ENCODE measurements at places on chromosomes 5 and 9. TPM values are rescaled to one million over a fixed set of nuclear protein-coding genes. Genes with fewer than 3 reads are reported as not detected.

CSF1R gene
- polyA plus RNA-seq = 5.1 TPM

RASGRF2 gene
- 1.8 TPM for polyA plus RNA-seq

- no peaks in the 10 kb centered on the region for H3K4me1 ChIP-seq
- H3K27ac ChIP-seq = no peak overlapping the region
- DNase-seq = no peak
- no peak overlapping the region for H3K4me3 ChIP-seq
- H3K27me3 ChIP-seq = no peaks in the 10 kb centered on the region
Measured at GRCh38 chr5:168214071-168214470, 77.4 kb upstream of the WWC1 start.

GPRIN1 gene
- polyA plus RNA-seq = 3.9 TPM

TEK gene
- 2.0 TPM for polyA plus RNA-seq

PRLR gene
- polyA plus RNA-seq = 24.7 TPM

- no peaks in the 10 kb centered on the region for H3K4me1 ChIP-seq
- H3K4me3 ChIP-seq = no peak overlapping the region
- no peaks in the 10 kb centered on the region for H3K36me3 ChIP-seq
- H3K27ac ChIP-seq = no peak overlapping the region
Measured at GRCh38 chr9:36448017-36448416, 47.9 kb upstream of the RNF38 start.

DNA sequence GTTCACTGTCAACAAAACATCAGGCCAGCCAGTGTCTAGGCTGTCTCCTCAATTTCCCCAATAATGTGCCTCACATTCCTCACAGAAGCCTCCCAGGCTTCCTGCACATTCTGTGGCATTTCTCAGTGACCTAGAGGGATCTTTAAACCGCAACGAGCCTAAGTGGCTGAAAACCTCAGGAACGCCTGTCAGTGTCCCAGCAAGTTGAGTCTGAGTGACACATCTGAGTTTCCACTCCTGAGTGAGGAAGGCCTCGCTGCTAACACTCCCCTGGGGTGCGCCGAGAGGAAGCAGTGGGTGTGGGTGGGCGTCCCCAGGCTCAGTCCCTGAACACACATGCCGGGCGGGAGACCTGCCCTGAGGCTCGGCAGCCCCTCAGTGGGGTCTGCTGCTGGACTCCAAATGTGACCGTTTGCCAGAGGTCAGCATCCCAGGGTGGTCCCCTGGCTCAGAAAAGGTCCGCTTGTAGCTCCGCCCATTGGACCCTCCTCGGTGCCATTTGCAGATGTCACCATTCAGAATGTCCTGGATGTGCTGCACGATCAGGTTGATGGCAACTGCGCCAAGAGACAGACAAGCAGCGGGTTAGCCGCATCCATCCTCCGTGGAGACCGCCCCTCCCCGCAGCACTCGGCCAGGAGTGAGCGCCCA lies 6.3 kb downstream of the UCK1 start:
- DNase-seq = no peak
- no peak overlapping the region for H3K4me3 ChIP-seq
- peaks cover 4% of the 10 kb centered on the region for H3K4me1 ChIP-seq
- no peaks in the 10 kb centered on the region for H3K27me3 ChIP-seq
- H3K27ac ChIP-seq = no peak overlapping the region

EGFLAM gene
- polyA plus RNA-seq = 9.2 TPM

ZNF462 gene
- 8.6 TPM for polyA plus RNA-seq

DNA sequence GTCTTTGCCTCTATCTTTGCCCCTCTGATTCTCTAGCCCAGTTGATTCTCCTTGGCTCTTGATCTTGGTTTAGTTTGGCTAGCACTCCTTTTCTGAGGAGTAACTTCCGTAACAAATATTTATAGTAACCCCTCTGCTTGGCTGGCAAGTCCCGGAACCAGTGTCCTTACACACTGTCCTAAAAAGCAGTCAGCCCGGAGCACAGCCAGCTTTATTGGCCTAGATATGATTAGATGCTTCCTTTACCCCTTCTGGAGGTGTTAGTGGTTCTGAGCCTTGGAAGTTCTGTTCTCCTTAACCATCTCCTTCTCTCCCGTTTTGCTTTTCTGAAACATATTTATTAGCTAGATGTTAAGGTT lies 17.0 kb upstream of the MSMP start:
- no peaks in the 10 kb centered on the region for H3K36me3 ChIP-seq
- peak overlapping the region; percentile 51 for H3K27ac ChIP-seq
- H3K4me1 ChIP-seq = peaks cover 11% of the 10 kb centered on the region
- H3K27me3 ChIP-seq = no peaks in the 10 kb centered on the region
- no peak for DNase-seq

DNA sequence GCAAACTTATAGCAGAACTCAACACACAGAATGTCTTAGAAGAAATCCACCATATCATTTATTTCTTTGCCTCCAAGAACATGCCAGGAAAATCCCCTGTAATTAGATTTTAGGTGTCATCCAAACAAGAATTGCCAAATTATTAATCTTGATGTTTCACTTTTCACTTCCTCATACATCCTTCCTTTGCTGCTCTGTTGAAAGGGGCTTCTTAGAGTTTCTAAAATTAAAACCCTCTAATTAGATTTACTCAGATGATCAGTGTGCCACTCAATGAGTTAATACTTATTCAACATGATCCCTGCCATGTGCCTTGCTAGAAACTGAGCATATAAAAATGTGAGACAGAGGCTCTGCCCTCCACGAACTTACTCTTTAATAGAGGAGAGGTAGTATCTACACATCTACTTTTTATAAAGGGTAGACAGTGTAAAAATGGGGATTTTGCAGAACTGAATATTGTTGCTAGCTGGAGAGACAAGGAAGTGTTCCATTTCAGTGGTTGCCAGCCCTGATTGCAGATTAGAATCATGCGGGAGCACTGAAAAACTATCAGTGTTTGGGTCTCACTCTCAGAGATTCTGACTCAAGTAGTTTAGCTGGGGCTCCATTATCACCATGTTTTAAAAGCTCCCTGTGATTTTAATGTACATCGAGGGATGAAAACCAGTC lies 498.4 kb downstream of the TLE4 start:
- H3K4me1 ChIP-seq = peaks cover 9% of the 10 kb centered on the region
- H3K27ac ChIP-seq = no peak overlapping the region
- no peaks in the 10 kb centered on the region for H3K36me3 ChIP-seq

- no peak overlapping the region for H3K4me3 ChIP-seq
- H3K4me1 ChIP-seq = no peaks in the 10 kb centered on the region
- H3K27me3 ChIP-seq = no peaks in the 10 kb centered on the region
- no peak overlapping the region for H3K27ac ChIP-seq
Measured at GRCh38 chr5:69271376-69271775, 36.7 kb downstream of the CDK7 start.

GDNF gene
- polyA plus RNA-seq = 0.05 TPM

PDLIM4 gene
- polyA plus RNA-seq = 102 TPM

DNA sequence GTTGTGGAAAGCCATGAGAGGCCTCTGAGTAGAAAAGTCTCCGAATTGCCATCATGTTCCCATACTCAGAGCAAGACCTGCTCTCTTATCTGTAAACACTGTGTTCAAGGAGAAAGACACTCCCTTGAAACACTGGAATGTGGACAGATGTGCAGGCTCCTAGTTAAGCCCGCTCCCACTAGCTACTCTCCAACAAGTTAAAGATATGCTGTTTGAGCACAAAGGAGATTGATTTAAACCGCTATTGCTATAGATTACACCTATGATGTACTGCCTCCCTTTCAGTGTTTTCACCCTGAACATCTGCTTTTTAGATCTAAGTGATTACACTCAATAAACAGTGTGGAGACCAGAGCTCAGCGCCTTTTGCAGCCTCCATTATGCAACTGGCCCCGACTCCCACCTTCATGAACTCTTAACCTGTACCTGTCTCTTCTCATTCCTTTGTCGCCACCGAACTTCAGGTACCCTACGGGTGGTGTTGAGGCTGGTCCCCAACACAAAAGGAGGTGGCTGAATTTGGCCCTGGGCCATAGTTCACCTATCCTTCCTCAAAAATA lies 47.5 kb downstream of the TMEM245 start:
- peaks cover 20% of the 10 kb centered on the region for H3K4me1 ChIP-seq
- peak overlapping the region; percentile 51 for H3K27ac ChIP-seq
- H3K27me3 ChIP-seq = no peaks in the 10 kb centered on the region
- no peak overlapping the region for H3K4me3 ChIP-seq
- H3K36me3 ChIP-seq = no peaks in the 10 kb centered on the region
- DNase-seq = no peak

FBN2 gene
- polyA plus RNA-seq = 41.0 TPM

- no peaks in the 10 kb centered on the region for H3K27me3 ChIP-seq
- H3K27ac ChIP-seq = no peak overlapping the region
- H3K4me1 ChIP-seq = peaks cover 6% of the 10 kb centered on the region
- no peak overlapping the region for H3K4me3 ChIP-seq
Measured at GRCh38 chr5:142197098-142197497, 88.5 kb downstream of the NDFIP1 start.

- DNase-seq = peak; percentile 93
- no peaks in the 10 kb centered on the region for H3K27me3 ChIP-seq
- peak overlapping the region; percentile 93 for H3K27ac ChIP-seq
- no peak overlapping the region for H3K4me3 ChIP-seq
- no peaks in the 10 kb centered on the region for H3K36me3 ChIP-seq
Measured at GRCh38 chr9:129776938-129777768, 24.3 kb upstream of the PTGES start.

TYRP1 gene
- polyA plus RNA-seq = 10.3 TPM

DNA sequence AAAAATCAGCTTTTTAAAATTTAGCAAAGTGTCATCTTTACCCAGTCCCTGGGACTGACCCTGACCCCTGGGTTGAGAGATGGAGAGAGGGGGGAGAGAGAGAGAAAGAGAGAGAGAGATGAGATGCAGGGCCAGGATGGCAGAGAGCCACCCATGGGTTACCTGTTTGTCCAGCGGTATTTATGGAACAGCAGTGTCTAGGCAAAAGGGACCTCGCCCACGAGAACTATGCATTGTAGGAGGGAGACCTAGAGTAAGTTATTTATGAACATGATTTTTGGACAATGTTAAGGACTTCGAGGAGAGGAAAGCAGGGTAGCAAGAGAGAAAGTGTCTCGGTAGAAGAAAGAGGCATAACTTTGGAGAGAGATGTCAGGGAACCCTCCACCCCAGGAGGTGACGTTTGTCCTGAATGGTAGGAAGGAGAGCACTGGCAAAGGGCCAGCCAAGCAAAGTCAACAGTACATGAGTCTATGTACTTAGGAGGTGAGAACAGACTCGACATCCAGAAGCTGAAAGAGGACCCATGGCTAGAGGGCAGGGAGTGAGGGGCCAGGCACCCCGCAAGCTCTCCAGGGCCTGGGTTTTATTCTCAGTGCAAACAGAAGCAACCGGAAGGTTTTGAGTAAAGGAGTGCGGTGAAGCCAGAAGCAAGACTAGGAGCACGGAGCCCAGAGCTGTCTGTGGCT lies 30.5 kb upstream of the MSX2 start:
- peak; percentile 62 for DNase-seq
- no peaks in the 10 kb centered on the region for H3K36me3 ChIP-seq
- peak overlapping the region; percentile 84 for H3K27ac ChIP-seq
- no peak overlapping the region for H3K4me3 ChIP-seq
- H3K4me1 ChIP-seq = peaks cover 25% of the 10 kb centered on the region
- H3K27me3 ChIP-seq = peaks cover 3% of the 10 kb centered on the region

BRINP1 gene
- polyA plus RNA-seq = 0.64 TPM

DNA sequence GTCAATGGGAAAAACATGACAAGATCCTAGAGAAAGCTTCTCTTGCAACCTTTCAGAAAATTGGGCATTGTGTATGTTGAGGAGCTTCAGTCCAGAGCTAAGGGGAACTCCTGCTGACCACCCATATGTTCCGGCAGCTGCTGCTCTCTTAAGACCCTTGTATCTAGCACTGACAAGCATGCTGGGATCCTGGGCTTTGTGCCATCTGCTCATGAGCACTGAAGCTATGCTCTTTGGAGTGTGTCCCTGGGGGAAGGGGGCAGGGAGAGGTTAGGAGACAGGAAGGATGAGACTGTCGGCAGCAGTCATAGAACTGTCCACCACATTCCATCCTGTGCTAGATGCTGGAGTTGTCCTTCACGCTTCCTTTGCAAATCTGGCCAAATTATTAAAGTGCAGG lies 109.3 kb downstream of the JAKMIP2 start:
- no peak overlapping the region for H3K4me3 ChIP-seq
- no peaks in the 10 kb centered on the region for H3K36me3 ChIP-seq
- H3K4me1 ChIP-seq = no peaks in the 10 kb centered on the region
- H3K27me3 ChIP-seq = peaks cover 4% of the 10 kb centered on the region
- no peak for DNase-seq

- no peak for DNase-seq
Measured at GRCh38 chr5:156947925-156948324, 15.1 kb downstream of the TIMD4 start.

DNA sequence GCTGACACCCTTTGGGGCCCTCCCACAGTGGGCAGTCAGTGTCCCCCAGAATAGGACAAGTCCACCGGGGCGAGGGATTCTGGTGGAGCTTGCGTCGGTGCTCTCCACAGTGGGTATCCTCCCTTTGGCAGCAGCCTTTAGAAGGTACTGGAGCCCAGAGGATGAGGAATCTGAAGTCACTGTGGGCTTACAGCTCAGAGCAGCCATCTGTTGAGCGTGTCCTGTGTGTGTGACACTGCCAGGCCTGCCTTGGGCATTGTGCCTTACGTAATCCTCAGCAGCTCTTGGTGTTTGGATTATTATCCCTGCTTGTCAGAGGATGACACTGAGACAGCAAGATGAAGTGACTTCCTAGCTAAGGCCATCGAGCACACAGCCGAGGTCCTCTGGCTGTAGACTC lies 12.6 kb downstream of the URM1 start:
- no peaks in the 10 kb centered on the region for H3K4me1 ChIP-seq
- peaks cover 3% of the 10 kb centered on the region for H3K27me3 ChIP-seq
- no peak for DNase-seq
- no peak overlapping the region for H3K4me3 ChIP-seq
- H3K27ac ChIP-seq = no peak overlapping the region

PLAC8L1 gene
- polyA plus RNA-seq = 0.52 TPM

- peak; percentile 38 for DNase-seq
- H3K4me1 ChIP-seq = peaks cover 26% of the 10 kb centered on the region
- H3K27me3 ChIP-seq = no peaks in the 10 kb centered on the region
- no peaks in the 10 kb centered on the region for H3K36me3 ChIP-seq
- peak overlapping the region; percentile 88 for H3K27ac ChIP-seq
Measured at GRCh38 chr9:137278061-137278701, 655 bp downstream of the TOR4A start.

GRCh38 chr9:78893774-78894401 lies 597.0 kb downstream of the PSAT1 start:
- no peak overlapping the region for H3K4me3 ChIP-seq
- H3K36me3 ChIP-seq = no peaks in the 10 kb centered on the region
- H3K4me1 ChIP-seq = no peaks in the 10 kb centered on the region

GRCh38 chr5:96548905-96549304 lies 113.3 kb upstream of the CAST start:
- no peak for DNase-seq
- H3K4me1 ChIP-seq = no peaks in the 10 kb centered on the region
- no peaks in the 10 kb centered on the region for H3K36me3 ChIP-seq
- H3K27me3 ChIP-seq = no peaks in the 10 kb centered on the region
- no peak overlapping the region for H3K27ac ChIP-seq

GRCh38 chr5:95725071-95725820 lies 5.9 kb upstream of the RHOBTB3 start:
- H3K36me3 ChIP-seq = no peaks in the 10 kb centered on the region
- H3K27ac ChIP-seq = peak overlapping the region; percentile 21
- peaks cover 41% of the 10 kb centered on the region for H3K4me1 ChIP-seq
- no peak overlapping the region for H3K4me3 ChIP-seq
- no peak for DNase-seq

Data from hepatocyte (in vitro differentiated cells).